ENCODE measurements at places on chromosomes 13 and 19.

DNA sequence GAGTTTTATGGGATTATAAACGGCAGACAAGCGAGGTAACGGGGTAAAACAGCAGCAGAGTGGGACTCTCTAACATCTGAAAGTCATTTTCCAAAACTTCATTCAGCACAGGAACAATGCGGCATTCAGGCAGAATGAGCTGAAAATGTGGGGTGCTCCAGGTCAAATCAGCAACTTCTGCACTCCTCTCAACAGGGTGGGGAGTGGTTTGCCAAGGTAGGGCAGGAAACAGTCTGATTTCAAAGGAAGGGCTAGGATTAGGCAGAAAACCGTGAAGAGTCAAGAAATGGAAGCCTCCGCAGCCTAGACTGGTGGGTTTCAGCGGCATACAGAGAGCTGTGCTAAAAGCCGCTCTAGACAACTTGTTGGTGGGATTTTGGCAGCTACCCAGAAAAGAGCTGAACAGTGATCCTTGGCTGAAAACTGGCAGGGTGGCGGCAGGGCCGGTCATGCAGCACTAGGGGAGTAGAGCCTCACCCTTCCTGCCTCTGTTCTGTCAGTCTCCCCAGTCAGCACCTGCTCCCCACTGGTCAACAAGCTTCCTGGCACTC is 154.2 kb upstream of the KLF12 start:
- DNase-seq, result no peak

- peak; percentile 50 for DNase-seq
These were observed 21.7 kb downstream of the CEACAM21 start for GRCh38 chr19:41597600-41598041.

- no peak for DNase-seq
These were observed 250.9 kb downstream of the DLEU7 start for GRCh38 chr13:50592412-50593155.

- DNase-seq, result no peak
These were observed 49.1 kb upstream of the EHD2 start for GRCh38 chr19:47663911-47664771.

DNA sequence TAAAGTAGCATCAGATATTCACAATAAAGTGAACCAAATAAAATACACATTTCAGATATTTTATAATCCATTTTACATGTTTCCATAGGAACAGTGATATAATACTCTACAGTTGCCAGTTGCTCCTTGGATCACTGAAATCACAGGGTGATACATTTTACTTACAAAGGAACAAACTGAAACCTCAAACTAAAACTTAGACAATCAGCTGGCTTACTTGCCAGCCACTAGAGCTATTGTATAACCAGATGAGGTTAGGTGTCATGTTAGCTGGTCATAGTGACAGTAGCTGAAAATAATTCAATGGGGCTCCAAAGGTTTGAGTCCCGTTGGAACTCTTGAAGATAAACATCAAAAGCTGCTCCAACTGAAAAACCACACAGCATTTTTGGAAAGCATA is 274.6 kb downstream of the ITGBL1 start:
- no peak for DNase-seq

DNA sequence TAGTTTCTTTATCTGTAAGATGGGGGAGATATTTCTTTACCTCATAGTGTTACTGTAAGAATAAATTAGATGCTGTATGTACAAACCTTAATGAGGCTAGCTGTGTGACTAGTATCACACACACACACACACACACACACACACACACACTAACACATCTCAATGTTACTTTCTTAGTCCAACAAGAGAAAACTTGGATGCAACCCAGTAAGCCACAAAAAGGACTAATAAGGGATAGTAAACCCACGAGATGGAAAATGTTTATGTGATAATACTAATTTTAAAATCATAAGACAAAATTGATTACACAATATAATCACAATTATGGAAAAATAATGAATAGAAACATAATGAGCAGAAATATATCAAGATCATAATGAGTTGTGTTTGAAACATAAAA is 437.7 kb upstream of the ZNF507 start:
- DNase-seq, result no peak

DNA sequence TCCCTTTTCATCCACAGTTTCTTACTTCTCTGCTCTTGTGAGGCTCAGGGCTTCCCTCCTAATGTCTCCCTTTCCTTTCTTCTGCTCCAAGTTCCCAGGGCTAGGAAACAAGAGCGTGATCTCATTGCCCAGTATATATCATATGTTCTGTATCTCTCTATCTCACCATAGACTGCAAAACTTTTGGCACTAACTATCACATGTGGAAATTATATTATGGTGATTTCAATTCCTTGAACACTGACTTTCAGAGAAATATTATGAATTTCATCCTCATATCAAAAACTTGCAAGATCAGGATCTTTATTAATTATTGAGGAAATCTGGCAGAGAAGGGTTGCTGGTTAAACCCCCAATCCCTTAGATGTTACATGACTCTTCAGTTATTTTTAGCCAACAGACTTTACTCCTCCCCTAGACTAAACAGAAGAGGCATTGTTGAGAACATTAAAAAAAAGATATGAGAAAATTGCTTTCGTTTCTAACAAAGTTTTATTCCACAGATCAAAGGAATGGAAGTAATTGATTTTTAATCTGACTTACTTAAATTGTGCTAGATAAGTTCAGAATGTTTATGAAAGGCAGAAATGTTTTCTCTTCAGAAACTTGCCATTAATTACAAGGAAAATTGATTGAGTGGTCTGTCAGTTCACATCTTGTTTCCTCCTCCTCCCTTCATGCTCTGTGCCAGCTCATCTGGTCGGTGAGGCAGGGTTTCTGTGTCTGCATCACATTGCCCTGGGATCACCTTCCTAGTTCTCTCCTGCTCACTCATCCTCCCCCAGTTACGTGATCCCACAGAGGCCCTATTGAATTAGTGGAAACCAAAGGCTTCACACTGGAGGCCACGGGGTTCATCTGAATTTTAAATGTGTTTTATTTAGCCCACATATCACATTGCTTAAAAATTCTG is 378.5 kb downstream of the LMO7 start:
- no peak for DNase-seq

DNA sequence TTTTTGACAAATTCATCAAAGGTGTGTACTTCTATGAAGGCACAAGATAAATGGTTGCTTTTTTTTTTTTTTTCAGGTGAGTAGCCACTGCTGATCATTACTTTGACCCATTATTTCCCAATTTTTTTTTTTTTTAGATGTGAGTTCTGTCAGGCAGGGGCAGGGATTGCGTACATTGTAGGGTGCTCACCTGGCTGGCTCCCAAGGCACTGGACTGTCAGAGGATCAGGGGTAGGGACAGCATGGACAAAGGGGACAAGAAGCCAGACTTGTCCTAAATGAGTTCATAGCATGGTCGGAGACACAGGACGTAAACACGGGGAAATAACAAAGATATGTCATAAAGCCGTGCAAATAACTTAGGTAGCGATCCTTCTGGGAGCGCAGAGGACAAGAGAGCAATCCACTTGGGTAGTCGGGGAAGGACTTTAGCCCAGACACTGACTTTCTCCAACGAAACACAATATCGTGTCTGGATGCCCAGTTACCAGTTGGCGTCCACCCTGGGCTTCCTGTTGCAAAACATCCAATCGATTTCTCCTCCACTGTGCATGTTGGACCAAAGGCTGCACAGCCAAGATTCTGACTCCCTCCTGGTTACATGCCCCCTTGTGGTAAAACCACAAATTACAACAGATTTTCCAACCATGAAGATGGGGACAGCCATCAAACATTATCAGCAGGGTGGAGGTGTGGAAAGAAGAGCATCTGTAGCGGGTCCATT is 27.5 kb upstream of the KATNAL1 start:
- DNase-seq, result no peak

DNA sequence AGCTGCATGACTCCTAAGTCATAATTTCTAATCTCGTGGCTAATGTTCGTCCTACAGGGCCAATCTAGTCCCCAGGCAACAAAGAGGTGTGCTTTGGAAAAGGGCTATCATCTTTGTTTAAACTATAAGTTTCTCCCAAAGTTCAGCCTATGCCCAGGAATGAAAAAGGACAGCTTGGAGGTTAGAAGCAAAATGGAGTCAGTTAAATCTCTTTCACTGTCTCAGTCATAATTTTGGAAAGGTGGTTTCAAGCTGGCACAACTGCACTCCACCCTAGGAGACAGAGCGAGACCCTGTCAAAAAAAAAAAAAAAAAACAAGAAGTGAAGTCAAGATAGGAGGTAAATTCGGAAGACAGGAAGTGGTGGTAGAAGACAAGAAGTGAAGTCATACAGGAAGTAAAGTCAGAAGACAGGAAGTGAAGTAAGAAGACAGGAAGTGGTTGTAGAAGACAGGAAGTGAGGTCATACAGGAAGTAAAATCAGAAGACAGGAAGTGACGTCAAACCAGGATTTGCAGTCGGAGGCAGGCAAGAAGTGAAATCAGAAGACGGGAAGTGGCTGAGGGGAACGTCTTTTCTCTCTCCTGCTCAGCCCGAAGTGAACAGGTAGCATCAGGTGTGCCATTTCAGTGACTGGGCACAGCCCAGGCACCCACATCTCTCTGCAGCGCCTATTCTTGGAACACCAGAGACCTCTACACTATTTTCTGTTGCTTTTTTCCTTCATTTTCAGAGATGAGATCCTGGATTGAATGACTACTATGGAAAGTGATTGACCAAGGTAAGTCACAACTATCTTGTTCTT is 32.2 kb downstream of the GP6 start:
- DNase-seq, result peak; percentile 8

DNA sequence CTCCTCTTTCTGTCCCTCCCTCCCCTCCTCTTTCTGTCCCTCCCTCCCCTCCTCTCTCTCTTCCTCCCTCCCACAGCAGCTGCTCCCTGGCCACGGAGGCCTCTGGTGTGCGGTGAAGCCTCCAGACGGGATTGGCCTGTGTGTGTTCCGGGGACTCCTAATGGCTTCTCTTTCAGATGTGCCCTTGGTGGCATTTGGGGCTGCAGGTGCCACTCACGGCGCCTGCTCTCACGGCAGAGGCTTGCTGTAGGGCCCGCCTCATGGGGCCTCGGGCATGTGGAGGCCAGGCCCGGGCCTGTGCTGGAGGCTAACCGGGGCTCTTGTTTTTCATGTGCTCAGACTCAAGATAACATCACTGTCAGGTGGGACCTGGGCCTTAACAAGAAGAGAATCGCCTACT is 20.9 kb downstream of the UPF1 start:
- no peak for DNase-seq

- DNase-seq, result no peak
These were observed 14.1 kb upstream of the CCNA1 start for GRCh38 chr13:36418022-36418805.

DNA sequence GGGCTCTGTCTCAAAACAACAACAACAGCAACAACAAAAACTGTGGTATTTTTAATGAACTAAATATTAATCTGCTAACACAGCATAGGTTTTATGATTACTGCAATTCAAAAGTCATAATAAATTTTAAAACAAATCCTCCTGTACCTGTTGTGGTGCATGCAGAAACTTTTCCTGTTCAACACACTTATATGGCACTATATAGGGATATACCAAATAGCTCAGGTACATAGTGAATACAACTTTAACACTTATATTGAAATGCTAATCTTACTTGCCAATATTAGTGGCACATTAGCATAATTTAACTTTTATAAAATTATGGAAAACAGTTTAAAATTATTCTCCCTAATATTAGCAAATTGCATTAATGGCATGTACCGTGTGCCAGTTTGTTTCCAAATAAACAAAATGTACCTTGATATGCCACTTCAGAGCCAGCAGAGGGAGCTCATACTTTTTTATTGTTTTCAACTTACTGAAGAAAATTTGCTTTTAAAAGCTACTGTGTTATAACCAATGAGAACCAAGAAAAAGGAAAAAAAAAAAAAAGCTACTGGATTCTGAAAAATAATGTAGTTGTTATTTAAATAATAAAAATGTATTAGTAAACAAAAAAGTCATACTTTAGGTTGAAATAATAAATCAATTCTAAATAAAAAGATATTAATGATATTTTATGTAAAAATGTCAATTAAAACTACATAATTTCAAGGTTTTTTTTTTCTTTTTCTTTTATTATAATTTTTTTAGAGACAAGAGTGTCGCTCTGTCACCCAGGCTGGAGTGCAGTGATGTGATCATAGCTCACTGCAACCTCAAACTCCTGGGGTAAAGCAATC is 18.0 kb upstream of the RBM26 start:
- no peak for DNase-seq

DNA sequence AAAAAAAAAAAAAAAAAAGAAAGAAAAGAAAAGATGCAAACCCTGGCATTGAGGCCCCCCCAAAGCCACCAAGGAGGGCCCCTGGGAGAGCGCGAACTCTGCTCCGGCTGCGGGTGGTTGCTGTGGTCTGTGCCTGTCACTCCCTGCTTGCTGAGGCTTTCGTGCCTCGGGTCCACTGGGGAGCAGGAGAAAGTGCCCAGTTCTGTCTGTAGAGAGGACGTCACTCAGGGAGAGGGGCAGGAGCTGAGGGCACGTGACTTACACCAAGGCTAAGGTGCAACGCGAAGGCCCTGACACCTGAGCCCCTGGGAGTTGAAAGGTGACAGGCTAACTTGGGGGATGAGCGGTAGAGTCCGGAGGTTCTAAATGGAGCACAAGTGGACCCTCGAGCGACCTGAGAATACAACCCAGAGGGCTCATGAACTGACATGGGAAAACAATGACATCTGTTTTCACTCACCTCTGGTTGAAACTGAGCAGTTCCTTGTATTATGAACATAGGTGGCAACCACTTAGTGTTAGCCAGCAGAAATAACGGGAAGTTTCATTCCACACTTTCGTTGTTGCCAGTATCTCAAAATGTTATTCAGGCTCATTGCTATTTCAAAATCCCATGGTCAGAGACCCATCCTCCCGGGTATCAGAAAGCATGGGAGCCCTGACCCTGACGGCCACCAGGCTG is 69.2 kb upstream of the TM9SF2 start:
- DNase-seq, result no peak

GRCh38 chr19:31319465-31319864 is 29.8 kb downstream of the TSHZ3 start:
- DNase-seq, result no peak

GRCh38 chr13:28976195-28976594 is 156.1 kb downstream of the MTUS2 start:
- no peak for DNase-seq

DNA sequence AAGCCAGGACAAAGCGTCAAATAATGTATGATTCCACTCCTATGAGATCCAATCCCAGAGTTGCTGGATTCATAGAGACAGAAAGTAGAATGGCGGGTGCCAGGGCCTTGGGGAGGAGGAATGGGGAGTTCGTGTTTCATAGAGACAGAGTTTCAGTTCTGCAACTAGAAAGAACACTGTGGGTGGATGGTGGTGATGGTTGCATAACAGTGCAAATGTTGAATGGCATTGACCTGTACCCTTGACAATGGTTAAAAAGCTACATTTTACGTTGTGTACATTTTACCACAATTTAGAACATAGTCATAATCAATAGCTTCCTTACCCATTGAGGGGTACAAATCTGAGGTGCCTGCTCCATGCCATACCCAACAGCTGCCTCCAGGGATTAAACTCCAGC is 33.4 kb downstream of the MBD3L2B start:
- no peak for DNase-seq

GRCh38 chr13:35378939-35379338 is 97.5 kb downstream of the MAB21L1 start:
- no peak for DNase-seq

DNA sequence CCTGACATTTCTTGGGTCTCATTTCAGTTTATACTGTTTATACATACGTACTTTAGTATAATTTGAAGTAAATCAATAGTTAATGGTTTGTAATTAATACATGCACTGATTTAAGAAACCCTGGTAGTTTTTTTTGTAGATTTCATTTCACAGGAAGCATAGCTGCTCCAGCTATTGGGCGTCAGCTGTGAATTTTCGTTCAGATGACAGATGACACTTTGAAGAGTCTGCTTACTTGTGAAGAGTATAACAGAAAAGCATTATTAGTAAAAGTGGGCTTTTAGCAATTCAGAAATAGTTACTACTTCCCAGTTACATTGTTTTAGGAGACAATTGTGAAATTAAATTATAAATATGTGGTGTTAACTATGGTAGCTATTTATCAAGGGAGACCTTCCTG is 44.4 kb downstream of the METTL21C start:
- DNase-seq, result no peak
